Endodermal cell (in vitro differentiated cells): ENCODE measurements at places on chromosomes 2 and 18. TPM values are rescaled to one million over a fixed set of nuclear protein-coding genes. Genes with fewer than 3 reads are reported as not detected.

DNA sequence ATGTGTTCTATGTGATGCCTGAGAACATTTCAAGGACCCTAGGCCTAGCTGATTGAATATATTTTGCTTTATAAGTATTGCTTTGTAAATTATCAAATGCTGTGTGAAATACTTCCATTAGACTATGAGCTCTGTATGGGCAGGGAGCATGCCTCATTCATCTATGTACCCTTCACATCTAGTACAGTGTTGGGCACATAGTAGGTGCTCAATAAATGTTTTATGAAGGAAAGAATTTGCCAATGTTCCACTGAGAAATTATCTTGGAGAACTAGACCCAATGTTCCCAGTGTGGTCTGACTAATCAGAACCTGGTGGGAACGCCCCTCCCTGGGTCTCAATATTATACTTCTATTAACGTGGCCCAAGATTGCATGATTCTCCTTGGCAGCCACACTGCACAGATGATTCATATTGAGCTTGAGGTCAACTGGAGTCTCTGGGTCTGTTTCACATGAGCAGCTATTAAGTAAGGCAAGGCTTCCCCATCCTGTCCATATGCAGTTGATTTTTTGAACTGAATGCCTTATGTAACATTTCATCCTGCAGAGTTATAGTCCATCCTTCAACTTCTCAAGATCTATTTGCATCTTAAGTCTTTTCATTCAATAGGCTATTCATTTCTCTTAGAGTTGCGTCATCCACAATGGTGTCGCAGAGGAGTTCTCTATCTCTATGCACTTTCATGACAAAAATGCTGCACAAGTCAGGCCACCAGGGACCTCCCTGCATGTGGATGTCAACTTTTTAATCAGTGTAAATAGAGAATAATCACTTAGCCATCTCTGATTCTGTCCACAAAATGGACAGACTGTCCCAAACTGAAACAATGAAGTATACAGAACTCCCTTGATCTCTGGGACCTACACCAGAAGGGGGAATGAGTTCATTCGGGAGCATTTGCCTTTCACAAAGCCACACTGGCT is 257.6 kb downstream of the CYP26B1 start:
- DNase-seq, result no peak

- peak; percentile 68 for DNase-seq
Measured at GRCh38 chr2:144519934-144520731, at the start of gene ZEB2. Gene ZEB2 (minus strand): TSS chr2:144520119. CDS start chr2:144517350, 2,769 bp downstream.

GRCh38 chr18:40326985-40327384 is 1628.0 kb upstream of the PIK3C3 start:
- DNase-seq, result no peak

- DNase-seq, result no peak
Measured at GRCh38 chr2:202491514-202491913, 115.4 kb downstream of the BMPR2 start.

IL36A gene
- total RNA-seq, result not detected in 2 replicates

MYOM1 gene
- 0.27 and 0.88 TPM in 2 replicates for total RNA-seq

FBXO36 gene
- 5.2 and 6.7 TPM in 2 replicates for total RNA-seq

APLF gene
- total RNA-seq, result 7.3 to 10.2 TPM (median 9.7 TPM) in 3 replicates
